Stimulated activated CD4-positive, alpha-beta T cell treated with anti-CD3 and anti-CD28 coated beads, Interleukin-12 subunit alpha, Interleukin-12 subunit beta, amount 100 ng/mL, for 24 hours (primary cell): ENCODE measurements at places on chromosomes 12 and 14.

GRCh38 chr12:107042801-107043200 is 50.5 kb downstream of the CRY1 start:
- no peak for DNase-seq

DNA sequence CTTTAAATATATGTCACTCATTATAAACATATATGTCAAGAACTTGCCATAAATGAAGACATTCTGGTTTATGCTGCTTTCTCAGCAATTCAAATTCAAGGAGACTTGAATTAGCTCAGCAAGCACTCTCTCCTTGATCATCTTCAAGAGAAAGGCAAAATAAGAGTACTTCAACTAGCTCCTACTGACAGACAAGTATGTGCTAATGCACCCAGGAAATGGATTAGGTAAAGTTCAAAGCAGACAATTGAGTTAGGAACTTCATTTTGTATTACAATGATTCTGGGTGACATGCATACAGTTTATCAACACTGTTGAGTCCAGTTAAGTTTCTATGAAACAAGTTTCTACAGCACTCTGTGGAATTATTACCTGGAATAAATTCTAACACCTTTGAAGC is 455.9 kb upstream of the USP15 start:
- DNase-seq: no peak

- DNase-seq: no peak
These were observed 19.4 kb downstream of the PLCZ1 start for GRCh38 chr12:18718462-18718861.

DNA sequence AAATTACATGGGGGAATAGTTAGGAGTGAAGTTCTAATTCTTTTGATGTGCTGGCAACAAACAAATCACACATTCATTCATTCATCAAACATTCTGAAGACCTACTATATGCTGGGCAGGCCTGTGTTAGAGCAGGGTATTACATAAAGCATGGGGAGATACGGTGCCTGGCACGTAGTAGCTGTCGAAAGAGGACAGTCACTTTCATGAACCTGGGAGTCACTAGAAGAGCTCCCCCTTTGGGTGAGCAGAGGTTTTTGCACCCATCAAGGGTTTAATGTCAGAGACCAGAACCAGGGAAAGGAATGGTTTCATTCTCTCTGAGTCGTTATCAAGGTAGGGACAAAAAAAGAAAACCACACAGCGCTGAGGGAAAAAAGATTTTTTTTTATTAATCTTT is 10.0 kb downstream of the LHX5 start:
- DNase-seq: no peak

- DNase-seq: no peak
These were observed 3.5 kb downstream of the KRT7 start for GRCh38 chr12:52236386-52237050.

DNA sequence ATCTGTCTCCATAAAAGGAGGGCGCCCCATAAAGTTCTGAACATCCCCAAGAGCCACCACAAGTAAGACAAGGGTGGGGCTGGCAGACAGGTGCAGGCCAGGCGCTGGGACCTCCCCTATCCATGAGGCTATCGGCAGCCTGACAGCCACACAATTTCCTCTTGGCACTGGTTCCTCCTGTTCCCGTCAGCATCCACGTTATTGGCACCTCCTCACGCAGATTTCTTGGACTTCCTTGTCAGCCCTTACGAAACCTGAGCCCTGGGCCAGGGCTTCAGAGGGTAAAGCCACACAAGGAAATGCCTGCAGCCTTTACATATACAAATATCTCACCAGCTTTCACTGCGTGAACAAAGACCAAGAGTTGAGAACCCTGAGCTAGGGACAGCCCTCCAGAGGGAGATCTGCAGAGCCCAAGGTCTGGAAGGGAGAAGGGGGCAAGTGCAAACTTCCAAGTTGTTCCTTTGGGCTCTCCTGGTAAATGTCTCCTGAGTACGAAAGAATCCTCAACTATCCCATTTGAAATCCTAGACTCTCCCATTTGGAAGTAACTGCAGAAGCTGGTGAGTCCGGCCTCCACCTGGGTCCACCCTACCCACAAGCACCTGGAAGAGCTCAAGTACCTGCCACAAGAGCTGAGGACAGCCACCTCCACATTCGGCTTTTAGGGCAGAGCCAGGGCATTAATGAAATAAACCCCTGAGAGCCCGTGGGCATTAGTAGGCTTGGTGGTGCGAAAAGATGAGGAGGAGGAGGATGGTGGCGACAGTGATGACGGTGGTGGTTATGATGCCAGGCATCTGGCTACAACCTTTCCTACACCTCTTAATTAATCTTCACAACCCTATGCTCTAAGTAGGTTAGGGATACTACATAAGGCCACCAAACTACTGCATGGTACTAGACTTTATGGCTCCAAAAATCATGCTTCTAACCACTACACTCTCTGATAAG is 5.5 kb upstream of the TC2N start:
- no peak for DNase-seq

- DNase-seq: no peak
These were observed 177.9 kb downstream of the GALC start for GRCh38 chr14:87815121-87815520.

DNA sequence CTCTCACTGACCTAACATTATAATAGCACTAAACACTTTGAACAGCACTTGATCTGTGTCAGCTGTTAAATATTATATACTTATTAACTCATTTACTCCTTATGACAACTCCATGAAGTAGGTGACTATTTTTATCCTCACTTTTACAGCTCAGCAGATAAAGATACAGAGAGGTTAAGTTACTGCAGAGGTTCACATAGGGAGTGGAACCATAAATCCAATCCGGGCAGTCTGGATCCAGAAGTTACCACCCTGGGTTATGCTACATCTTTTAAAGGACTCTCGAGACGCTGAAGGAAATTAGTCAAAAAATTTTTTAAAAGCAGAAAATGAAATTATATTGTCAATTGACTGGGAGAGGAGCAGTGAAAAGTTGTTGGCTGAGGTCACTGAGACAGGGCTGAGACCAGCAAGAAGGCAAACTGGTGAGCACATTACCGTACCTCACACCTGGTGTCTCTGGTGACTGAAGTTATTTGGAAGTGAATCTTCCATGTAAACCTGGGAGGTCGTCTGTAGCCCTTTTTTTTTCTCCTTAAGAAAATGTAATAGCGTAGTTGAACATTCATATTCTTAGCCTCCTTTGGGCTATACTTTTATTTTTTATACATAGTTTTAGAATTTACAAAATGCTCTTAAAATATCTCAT is 1.2 kb upstream of the RIMKLB start:
- no peak for DNase-seq

DNA sequence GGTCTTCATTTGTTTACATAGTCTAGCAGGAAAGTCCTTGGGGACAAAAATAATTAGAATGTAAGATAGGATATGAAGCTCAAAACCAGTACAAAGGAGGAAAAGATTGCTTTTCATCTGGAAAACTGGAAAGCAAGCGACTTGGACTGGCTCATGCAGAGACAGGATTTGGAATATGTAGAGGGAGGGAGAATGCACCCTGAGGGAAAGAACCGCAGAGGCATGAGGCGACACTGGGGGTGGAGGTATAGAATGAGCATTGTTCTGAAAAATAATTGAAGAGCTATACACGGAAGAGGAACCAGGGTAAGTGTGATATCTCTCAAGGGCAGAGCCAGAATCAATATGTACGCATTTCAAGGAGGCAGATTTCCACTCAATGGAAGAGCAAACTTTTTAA is 85.5 kb downstream of the PLEKHG3 start:
- no peak for DNase-seq
